Inflammatory macrophage treated with lipopolysaccharide for 4 hours (primary cell): ENCODE measurements at places on chromosomes 2 and 18.

GRCh38 chr2:136375017-136375901 lies 257.3 kb upstream of the CXCR4 start:
- peak; percentile 14 for DNase-seq

DNA sequence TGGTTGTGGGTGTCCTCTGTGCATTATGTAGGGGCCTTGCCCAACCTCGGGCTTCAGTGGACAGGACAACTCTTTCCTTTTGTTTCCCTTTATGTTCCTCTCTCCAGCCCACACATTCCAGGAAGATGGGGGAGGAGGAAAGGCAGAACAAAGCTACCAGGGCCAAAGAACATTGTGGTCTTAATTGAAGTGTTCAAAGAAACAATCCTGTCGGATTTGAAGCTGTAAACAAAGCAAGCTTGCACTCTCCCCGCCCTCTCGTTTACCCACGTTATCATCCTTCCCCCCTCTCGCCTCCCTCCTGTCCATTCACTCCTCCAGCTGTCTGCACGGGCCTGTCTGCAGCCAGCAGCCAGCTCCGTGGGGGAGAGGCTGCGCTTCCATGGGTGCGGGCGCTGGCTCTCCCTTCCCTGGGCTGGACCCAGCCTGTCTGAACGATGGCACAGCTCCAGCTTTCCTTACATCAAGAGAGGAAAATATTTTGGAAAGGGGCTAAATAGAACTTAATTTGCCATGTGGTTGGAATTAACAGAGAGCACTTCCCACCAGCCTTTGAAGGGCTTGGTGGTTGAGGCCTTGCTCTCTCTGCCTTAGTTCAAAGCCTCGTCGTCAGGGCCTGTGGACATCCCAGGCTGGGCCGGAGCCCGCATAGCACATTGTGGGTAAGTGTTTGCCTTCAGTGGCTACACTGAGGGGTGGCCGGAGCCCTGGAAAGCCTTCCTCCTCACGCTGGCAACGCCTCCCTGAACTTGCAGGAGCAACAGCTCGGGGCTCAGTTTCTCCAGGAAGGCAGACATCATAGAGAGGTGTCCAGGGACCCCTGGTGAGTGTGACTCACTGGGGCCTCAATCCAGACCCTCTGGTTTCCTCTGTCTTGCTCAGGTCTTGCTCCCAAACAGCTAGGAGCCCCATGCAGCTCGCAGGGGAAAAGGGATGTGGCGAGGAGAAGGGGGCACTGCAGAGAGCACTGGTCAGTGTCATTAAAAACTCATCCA lies 60.6 kb upstream of the HS6ST1 start:
- DNase-seq, result peak; percentile 19

DNA sequence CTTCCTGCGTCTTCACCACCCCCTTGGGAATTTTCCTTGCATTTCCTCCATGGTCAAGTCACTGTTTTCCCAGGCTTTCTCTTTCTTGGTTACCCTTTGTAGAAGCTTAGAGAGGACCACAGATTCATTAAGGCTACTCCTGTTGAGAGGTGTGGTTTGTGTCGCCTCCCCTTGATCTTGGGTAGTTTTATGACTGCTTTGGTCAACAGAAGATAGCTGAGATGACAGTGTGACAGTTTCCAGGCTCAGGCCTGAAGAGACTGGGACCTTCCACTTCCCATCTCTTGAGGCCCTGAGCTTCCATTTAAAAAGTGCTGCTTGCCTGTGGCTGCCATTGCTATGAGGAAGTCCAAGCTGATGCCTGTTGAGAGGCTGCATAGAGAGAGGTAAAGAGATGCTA lies 5.4 kb downstream of the ACOXL start:
- no peak for DNase-seq

DNA sequence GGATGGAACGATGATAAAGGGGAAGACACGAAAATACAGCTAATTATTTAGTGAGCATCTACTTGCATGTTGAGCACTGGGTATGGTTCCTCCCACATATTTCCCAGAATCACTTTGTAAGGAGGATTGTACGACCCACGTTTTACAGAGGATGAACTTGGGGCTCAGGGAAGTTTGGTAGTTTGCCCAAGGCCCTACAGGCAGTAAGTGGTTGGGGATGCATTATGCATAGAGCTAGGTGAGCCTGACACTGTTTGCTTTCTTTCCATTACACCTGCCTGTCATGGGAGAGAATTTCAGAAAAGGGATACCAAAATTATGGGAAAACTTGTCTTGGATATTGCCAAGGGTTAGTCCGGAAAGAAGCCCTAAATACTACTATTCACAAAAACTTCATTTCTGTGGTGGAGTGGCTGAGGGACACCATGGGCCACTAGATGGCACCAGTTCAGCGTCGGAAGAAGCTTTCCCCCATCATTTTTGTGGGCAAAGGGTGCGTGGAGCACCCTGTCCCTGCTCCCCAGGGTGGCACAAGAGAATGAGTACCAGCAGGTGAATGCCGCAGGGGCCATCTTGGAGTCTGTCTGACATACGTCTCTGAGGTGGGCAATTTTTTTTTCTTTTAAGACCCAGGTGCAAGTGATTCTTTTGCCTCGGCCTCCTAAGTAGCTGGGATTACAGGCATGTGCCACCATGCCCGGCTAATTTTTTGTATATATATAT lies 23.5 kb upstream of the C18orf32 start:
- DNase-seq, result peak; percentile 31

DNA sequence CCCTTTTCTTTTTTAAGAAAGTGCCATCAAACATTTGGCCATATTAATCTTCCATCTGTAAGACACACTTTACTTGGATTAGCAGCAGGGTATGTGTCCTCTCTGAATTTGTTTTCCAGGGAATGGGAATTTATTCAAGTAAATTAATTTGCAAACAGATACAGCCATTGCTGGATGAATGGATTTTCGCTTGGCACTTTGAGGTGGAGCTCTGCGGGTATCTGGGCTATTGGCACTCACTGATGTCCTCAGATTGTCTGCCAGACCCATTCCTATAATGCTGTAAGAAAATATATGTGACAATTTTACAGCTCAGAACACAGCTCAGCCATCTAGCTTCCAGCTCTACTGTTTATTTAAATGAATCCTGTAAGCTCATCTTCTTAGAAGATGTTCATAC lies 201.2 kb upstream of the CDH20 start:
- DNase-seq, result no peak

DNA sequence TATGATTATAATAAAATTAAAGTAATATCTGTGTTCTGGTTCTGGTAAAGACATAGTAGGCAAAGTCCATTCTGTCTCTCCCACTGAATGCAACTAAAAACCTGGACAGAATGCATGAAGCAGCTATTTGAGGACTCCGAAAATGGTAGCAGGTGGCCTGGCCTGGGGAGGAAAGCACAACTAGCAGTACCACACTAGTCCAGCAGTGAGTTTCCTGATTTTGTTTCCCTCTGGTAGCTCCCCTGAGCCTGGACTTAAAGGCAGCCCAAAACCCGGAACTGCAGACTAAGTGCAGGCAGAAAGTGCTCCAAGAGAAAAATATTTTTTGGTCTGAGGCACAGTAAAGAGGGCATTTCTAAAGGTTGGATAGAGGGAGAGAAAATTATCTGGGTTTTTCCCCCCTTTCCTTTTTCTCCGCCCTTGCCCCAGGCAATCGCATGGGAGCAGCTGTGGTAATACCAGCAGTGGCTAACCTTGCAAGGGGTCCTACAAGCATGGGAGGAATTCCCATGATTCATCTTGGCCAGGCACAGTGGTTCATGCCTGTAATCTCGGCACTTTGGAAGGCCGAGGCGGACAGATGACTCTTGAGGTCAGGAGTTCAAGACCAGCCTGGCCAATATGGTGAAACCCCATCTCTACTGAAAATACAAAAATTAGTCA lies 32.3 kb downstream of the ASXL2 start:
- DNase-seq, result no peak

DNA sequence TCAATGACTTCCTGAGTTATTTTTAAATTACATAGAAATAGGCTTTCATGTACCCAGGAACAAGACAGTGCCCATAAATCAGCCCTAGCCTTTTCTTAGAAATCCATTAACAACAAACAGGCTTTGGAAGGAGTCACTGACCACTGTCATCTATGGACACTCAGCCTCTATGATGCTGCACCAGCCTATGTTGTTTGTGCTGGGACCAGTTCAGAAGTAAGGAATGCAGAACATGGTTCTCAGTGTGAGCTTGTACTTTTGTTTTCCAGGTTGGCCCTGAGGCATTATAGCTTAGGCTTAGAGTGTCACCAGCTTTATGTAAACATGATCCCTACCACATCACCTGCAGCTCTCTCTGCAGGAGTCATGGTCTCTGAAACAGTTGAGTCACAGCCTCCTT lies 335.7 kb upstream of the CDH7 start:
- DNase-seq, result no peak

GRCh38 chr18:67428158-67428557 lies 88.4 kb downstream of the DSEL start:
- DNase-seq, result no peak

DNA sequence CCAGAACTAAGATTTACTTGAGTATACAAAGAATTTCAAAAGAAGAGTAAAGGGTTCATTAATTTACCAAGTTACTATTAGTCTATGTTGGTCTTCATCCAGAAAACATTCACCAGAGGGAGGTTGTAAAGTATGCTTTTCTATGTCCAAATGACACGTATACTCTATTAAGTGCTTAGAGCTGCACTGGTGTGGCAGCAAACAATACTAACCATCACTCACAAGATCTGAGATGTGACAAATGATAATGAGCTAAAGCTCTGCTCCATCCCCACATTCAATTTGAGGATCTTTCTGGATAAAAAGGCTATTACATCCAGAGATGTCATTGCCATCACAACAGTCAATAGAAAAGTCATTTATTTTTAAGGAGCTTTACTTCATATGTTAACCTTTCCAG lies 926.5 kb upstream of the KLHL29 start:
- DNase-seq, result no peak

DNA sequence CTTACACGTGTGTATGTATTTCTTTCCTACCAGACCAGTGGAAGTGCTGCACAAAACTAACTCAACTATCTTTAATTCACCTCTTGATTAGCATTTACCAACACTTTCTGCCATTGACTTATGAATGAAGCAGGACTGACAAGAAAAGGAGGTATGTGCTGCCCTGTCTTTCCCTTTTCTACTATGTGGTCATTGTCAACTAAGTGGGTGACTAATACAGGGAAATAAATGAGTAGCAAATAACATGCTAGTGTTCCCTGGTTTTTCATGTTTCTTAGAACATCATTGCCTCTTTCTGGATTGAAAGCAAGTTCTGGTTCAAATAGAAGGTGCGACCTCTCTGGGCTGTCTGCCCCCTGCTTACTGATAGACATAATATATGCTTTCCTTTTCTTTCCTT lies 58.0 kb downstream of the LINC00305 start:
- no peak for DNase-seq

- no peak for DNase-seq
Observed at GRCh38 chr2:133193544-133194361, 374.5 kb downstream of the NCKAP5 start.

GRCh38 chr2:74025971-74026612 lies 41.4 kb downstream of the TET3 start:
- DNase-seq, result no peak

GRCh38 chr2:216109962-216110614 lies 940 bp downstream of the XRCC5 start:
- DNase-seq, result peak; percentile 58

- DNase-seq, result no peak
Observed at GRCh38 chr2:188693771-188694170, 280.4 kb upstream of the COL3A1 start.

GRCh38 chr2:31693882-31694281 lies 113.1 kb upstream of the SRD5A2 start:
- no peak for DNase-seq

DNA sequence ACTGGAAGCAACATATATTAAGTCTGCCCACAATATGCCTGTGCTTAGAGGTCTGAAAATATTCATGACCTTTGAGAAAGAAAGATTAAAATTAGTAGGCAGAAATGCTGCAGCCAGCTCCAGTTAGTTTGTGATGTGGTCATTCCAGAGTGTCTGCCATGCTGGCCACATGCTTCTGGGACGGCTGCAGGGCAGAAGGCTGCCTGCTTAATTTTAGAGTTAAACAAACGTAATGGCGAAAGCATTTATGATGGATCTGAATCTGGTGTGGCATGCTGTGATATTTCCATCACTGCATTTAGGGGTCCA lies 95.4 kb downstream of the FHOD3 start:
- DNase-seq, result no peak

DNA sequence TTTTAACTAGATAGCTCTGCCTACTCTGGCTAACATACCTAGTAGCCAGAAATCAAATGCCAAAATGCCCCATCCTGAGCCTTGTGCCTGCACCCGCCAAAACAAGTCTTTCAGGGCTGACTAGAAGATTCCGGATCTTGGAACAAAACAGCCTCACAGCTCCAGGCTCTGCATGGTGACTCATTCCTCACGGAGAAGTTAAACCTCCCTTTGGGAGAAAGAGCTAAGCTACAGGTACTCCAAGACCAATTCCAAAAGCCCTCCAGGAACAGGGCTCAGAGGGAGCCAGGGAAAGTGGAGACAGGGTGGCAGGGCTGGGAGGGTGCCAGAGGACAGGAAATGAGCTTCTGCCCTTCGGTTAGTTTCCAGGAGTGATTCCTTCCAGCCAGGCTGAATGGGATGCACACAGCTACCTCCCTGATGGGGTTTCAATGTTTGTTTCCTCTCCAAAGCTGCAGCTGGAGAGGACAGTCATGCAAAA lies 295.6 kb downstream of the TNS1 start:
- DNase-seq, result no peak

DNA sequence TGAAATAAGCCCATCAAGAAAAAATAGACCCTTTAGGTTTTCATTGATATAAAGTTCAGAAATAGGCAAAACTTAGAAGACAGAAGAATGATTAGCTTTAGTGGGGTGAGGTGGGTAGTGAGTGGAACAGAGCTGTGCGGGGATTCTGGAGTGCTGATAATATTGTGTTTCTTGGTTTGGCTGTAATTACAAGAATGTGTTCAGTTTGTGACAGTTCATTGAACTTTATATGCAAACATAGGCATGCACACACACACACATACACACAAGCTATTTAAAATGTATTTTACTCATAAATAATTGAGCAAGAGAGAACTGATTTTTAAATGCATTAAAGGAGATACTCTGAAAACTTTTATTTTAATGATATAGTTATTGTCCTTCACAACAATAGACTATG lies 17.1 kb downstream of the ARHGAP15 start:
- no peak for DNase-seq

GRCh38 chr2:160417745-160418397 lies 75.7 kb downstream of the RBMS1 start:
- no peak for DNase-seq

DNA sequence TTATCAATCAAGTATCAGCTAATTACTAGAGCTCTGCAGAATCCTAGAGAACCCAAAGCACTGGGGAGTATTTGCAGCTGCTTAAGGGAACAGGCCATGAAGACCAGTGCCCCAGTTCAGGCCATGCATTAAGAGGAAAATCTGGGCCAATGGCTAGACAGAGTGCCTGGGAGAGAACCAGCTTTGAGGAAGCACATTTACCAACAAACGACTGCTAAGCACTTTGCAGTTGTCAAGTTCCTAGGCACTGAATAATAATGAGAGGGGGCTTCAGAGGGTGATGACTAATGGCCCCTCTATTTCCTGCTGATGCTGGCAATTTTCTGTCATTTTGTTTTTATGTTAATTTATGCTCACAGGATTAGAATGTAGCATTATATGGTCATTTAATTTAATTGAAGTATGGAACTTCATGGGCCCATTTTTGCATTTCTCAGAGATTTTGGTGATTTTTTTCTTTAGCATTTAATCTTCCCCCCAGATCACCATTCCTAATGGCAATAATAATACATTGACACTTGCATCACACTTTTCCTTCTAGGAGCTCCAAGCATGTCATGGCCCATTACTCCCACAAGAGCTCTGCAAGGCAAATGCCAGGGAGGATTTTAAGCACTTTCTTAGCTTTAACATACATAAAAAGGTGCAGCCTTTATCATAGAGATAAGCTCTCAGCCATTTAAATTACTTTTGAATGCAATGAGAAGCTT lies 147.7 kb upstream of the SPATS2L start:
- DNase-seq, result no peak

- DNase-seq, result no peak
Observed at GRCh38 chr2:79180092-79180491, 20.5 kb upstream of the REG3A start.
